Suprapubic skin (tissue), 4 donors: ENCODE measurements at places on chromosomes 4 and X. TPM values are rescaled to one million over a fixed set of nuclear protein-coding genes. Genes with fewer than 3 reads are reported as not detected.
A peak's percentile ranks its signal among the peaks of the same experiment; 100 is the strongest.

LONRF3 gene
- total RNA-seq: 1.2 TPM

PPM1K gene
- total RNA-seq: 9.4 TPM

- DNase-seq: no peak
These were observed 491.0 kb downstream of the NAF1 start for GRCh38 chr4:162675661-162676060.

MAGEB2 gene
- total RNA-seq: not detected

- DNase-seq: no peak
These were observed 7.6 kb downstream of the CYBB start for GRCh38 chrX:37787423-37787869.

- DNase-seq: no peak
These were observed 9.8 kb upstream of the CISD2 start for GRCh38 chr4:102858828-102859464.

- DNase-seq: no peak
These were observed 216.4 kb upstream of the RASGEF1B start for GRCh38 chr4:81688085-81688484.

DCAF8L2 gene
- total RNA-seq: not detected

DNA sequence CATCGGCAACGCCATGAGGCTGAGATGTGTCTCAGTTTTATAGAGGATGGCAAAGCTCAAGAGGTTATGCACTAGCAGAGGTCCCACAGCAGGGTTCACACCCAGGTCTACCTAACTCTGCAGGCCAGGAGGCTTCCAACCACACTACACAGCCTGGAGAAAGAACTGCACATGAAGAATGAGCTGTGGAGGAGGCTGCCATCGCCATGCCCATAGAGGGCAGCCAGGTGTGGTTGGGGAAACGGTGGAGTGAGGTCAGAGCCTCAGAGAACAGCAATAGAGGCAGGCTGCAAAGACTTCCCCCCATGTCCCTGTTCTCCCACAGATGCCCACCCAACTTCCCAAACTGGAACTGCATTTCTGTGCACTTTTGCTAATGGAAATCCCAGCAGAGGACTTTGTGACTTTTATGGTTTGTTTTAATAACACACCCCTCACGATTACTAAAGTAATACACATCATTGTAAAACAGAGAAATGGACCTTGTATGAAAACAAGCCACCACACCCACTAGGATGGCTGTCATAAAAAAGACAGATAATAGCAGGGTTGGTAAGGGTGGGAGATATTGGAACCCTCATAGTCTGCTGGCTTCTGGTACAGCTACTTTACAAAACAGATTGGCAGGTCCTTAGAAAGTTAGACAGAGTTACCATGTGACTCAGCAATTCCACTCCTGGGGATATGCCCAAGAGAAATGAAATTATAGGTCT is 58.9 kb upstream of the PROM1 start:
- DNase-seq: no peak

DGAT2L6 gene
- total RNA-seq: 14.8 TPM

CTAG1A gene
- total RNA-seq: not detected

GLUD2 gene
- 2.2 TPM for total RNA-seq

XPNPEP2 gene
- 0.83 TPM for total RNA-seq

DNA sequence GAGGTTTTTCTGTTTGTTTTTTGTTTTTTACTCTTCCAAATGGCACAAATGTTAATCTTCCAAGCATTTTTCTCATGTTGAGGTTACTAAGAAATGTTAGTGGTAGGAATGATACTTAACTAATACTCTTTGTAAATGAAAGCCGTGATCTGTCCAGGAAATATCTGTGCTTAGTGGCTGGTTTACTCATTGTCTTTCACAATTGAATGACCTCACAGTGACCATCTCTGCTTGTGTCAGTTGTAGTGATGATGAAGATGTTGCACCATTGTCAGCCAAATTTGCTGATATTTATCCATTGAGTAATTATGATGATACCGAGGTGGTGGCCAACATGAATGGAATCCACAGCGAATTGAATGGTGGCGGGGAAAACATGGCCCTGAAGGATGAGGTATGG is 93.5 kb downstream of the TNIP2 start:
- no peak for DNase-seq

- no peak for DNase-seq
These were observed 67.4 kb downstream of the SOWAHB start for GRCh38 chr4:76830612-76830963.

GRCh38 chr4:119097282-119097900 is 38.2 kb upstream of the MYOZ2 start:
- DNase-seq: no peak

GRCh38 chr4:107740950-107741701 is 21.1 kb upstream of the PAPSS1 start:
- DNase-seq: no peak

- DNase-seq: no peak
These were observed 23.8 kb downstream of the MSL3 start for GRCh38 chrX:11781734-11782370.

DNA sequence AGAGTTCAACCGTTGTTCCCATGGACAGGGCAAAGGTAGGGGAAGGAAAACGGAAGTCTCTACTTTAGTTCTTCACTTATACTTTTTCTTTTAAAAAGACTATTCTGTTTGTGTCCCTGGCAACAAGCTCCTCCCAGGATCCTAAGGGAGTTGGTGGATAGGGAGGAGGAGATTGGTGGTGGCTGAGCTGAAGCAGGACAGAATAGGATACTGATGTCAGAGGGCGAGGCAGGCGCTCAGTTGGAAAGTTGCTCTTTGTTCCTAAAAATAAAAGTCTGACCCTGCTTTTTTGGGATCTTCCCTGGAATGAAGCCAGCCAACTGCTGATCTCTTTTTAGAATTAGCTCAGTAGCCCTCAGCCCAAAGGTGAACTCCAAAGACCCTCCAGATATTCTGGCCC is 104.7 kb downstream of the MGST2 start:
- no peak for DNase-seq

- no peak for DNase-seq
These were observed 50.9 kb upstream of the ADRA2C start for GRCh38 chr4:3715061-3715854.

- DNase-seq: peak; percentile 72
These were observed 1.6 kb upstream of the WWC2 start for GRCh38 chr4:183097231-183098018.

ASMT gene
- total RNA-seq: 0.68 TPM

DNA sequence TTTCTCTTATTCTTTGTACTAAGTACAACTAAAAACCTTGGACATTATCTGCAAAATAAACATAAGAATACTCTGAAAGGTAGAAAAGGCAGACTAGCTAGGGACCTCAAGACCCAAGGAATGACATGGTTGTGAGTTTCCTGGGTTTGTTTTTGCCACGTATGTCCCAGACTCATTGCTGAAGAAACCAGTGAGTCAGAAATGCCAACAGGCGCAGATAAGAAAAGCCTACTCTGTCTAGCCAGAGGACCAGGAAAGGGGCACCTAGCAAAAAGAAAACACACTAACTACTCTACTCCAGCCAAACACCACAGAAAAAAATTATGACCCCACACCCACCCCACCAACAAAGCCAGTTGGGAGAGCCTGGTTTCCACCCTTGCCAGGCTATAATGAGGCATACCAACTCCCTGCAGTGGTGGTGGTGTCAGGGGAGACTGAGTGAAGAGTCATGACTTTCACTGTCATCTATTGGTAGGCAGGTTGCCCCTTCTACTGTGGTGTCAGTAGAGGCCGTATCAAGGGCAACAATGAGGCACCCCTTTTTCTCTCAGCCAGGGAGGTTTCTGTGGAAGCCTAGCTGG is 10.9 kb downstream of the MTMR1 start:
- no peak for DNase-seq

DNA sequence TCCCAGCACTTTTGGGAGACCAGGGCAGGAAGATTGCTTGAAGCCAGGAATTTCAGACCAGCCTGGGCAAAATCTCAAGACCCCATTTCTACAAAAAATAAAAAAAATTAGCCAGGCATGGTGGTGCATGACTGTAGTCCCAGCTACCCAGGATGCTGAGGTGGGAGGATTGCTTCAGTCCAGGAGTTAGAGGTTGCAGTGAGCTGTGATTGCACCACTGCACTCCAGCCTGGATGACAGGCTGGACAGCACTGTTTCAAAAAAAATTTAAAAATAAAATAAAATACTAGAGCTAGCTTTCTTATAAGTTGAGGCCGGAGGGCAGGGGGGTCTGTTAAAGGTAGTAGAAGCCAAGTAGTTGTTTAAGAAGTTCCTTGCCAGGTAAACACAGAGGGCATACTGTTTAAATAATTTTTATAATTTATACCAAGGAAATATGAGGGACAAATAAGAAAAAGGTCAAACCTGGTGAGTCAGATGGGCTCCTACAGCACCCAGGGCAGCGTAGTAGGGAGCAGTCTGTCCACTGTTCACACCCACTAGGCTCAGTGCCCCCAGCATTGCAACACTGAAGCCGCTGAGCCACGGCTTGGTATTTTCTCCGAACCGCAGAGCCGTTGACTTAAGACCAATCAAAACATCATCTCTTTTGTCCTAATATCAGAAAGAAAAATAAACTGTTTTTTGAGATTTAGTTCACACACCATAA is 17.3 kb downstream of the COQ2 start:
- no peak for DNase-seq

DYNLT3 gene
- total RNA-seq: 10.5 TPM
